ENCODE measurements at places on chromosomes 11 and 22.

DNA sequence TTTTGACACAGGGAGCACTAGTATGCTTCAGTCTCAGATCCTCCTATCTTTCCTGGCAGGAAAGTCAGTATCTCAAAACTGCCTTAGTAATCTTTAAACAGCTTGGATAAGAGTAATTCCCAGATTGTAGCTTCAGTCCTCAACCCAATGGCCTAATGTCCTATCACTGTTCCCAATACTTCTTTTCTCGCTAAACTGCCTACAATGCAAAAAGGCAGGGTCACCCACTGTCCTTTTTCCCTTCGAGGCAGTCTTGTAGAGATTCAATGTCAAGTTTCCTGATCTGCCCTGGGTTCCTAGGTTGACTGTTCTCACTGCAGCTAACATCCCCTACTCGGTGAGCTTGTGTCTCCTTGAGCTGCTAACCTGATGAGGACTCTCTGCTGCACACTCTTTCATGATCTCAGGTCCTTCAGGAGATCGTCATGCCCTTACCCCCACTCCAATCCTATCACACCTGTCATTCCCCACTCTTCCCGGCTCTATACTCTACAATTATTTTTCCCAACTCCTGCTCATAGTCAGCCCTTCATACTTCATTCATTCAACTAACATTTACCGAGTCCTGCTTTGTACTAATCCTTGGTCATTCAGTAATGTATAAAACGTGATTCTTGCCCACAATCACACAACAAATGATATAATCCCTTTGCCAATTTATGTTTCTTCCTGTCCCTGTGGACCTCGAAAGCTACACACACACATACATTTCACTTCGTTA, 904 bp downstream of the C2CD3 start:
- DNase-seq: no peak

DNA sequence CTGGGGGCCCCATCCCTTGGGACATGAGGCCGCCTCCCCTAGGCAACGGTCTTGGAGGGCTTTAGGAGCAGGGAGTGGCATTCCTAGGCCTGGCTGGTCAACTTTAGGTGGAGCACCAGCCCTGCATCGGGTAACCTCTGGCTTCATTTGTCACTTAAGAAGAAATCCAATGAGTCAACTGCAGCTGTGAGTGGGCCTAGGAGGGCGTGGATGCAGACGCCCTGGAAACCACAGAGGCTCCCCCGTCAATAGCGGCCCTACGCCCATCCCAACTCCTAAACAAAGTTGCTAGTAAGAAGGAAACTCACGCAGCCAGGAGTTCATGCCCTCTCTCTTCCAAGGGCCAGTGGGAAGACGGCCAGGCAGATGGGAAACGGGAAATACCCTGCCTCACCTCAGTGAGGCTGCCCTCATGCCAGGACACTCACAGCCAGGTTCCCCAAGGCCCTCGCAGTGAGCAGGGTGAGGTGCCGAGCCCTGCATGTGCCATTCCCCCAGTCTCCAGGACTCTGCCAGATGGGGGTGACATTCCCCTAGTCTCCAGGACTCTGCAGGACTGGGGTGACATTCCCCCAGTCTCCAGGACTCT, 20.8 kb downstream of the BID start:
- no peak for DNase-seq

DNA sequence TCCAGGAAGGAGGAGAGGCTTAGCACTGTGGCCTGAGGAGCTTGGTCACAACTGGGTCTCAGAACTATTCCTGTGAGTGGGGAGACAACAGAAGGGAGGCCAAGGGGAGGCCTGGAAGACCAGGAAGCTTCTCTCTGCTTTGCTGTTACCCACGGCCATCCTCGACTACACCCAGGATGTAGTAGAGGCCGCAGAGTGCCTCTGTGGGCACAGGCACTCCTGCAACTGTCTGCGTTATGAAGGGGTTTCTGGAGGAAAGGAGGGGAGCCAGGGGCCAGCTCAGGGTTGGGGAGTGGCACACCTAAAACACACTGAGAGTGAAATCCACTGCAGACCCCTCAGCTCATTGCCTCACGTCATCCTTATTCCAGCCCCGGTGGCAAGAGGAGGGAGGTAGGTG, 3.8 kb upstream of the MFRP start:
- DNase-seq: no peak

DNA sequence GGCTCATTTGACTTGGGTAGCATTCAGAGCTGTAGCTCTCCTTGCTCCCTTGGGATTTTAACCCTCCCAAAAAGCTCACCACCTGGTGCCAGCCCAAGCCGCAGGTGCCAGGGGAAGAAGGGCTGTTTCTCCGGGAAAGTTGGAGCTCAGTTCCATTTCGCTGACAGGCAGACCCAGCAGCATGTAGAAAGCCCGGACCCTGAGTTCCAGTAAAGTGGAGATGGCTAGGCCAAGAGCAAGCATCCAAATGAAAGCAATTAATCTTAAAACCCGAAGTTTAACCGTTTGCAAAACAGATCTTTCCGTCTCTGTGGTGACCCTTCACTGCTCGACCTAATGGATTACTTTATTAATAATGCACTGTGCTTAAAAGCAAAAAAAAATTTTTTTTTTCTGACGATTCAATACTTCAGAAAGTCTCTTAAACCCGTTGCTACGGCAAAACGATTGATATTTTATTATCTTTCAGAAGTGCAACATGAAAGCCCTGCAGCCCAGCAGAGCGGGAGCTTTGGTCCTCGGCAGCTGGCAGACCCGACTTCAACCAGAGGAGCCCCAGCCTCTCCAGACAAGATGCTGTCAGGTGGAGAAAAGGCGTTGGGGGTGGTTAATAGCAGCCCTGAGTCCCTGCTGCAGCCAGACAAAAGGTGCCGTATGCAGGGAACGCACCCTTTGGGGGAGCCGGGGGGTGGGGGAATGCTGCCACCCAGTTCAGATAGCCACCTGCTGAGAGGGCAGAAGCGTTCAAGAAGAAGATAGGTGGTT, 3.3 kb downstream of the LMO1 start:
- no peak for DNase-seq

DNA sequence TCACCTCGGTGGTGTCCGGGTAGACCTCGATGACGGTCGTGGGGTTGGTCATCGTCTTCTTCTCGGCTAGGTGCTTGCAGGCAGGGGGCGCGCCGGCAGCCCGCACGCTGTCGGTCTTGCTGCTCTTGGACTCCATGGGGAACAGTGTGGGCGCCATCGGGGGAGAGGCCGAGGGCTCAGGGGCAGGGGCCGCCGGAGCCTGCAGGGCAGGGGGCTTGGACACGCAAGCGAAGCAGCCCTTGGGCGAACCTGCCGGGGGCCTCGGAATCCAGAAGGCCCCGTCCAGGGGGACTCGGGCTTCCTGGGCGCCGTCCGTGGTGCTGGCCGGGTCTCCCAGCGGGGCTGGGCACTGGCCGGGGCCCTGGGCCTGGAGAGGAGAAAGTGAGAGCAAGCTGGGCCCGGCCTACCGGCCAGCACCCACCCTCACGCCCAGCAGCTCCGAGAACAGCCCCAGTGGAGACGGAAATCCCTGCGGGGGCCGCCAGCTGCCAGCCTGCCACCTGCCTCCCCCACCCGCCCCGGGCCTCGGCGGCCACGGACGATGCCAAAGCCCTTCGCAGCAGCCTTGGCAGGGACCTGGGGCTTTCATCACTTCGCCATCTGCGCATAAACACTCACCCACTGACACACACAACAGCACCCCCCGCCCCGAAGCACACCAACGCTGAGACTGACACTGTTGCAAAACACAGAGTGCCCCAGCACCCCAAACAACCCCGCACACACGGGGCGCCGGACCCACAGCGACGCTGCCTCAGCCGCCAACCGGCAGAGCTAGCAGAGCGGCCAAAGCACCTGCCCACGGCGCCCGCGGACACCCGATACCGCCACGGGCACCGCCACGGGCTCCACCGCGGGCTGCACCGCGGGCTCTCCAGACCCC, 2.4 kb downstream of the IFITM10 start:
- no peak for DNase-seq

- no peak for DNase-seq
These were observed 22.7 kb downstream of the EFCAB6 start for GRCh38 chr22:43789452-43789851.

- peak; percentile 55 for DNase-seq
These were observed 73.2 kb downstream of the CCDC81 start for GRCh38 chr11:86447763-86448480.

DNA sequence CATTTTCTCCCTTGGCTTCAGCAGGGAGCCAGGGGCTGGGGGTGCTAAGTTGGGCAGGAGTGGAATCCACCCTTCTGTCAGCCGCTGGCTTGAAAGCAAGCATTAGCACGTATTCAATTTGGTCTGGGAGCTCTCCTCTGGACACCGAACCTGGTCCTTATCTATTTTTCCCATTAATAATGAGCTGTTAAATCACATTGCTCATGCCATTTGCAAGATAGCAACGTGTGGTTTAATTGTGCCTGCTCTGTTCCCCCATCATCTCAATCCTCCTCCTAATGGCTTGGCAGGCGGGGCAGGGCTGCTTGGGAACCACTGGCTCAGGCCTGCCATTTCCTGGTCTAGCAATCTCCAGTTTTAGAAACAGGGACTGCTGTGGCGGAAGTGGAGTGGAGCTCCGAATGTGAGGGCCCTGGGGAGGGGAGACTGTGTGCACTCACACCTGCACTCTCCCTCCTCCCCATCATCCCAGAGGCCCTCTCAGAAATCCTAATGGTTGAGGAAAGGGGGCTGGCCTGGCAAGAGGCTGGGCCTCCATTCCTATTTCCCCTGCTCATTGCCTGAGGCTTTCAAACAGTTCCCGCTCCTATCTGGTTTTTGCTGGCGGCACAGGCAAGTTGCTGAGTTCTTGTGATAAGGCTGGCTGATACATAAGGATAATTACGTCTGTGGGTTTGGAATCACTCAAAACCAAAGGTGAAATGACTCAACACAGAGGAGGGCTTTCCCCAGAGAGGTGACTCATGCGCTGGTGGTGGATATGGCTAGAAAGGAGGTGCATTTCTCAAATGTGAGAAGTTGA, 201.2 kb upstream of the E2F8 start:
- DNase-seq: peak; percentile 76

DNA sequence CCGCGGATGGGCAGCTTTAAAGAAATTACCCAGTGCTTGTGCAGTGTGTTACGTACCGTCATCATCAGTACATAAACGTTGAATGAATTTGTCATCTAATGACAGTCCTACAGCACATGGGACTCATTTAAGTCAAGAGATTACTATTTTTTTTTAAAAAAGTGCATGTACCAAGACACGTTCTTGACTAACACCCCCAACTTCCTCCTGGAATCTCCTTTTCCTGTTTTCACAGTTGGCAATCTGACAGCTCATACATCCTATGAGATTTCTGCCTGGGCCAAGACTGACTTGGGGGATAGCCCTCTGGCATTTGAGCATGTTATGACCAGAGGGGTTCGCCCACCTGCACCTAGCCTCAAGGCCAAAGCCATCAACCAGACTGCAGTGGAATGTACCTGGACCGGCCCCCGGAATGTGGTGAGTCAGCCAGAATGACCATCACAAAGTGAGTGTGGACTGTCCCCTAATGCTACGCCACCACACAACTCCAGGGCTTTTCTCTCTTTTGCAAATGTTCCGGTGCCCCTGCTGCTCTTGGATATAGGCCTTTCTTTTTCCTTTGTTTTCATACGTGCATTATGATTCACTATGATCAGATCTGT, 162.0 kb upstream of the SORL1-AS1 start:
- no peak for DNase-seq

- DNase-seq: peak; percentile 52
These were observed 540 bp downstream of the ADM start for GRCh38 chr11:10305262-10305963.

DNA sequence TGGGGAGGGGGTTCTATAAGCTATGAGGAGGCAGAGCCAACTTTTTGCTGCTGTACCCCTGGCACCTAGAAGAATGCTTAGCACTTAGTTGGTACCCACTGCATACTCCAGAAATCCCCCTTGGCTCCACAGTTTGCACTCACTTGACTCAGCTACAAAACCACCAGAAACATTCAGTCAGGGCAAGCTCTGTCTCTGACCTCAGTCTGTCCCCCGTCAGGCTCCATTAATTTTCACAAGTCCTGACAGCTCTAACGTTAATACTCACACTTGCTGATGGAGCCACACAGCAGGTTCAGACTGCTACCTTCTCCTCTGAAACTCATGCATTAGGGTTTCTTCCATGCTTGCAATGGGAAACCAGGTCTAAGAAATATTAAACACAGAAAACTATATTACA, 81.7 kb downstream of the MPPED2 start:
- DNase-seq: no peak

DNA sequence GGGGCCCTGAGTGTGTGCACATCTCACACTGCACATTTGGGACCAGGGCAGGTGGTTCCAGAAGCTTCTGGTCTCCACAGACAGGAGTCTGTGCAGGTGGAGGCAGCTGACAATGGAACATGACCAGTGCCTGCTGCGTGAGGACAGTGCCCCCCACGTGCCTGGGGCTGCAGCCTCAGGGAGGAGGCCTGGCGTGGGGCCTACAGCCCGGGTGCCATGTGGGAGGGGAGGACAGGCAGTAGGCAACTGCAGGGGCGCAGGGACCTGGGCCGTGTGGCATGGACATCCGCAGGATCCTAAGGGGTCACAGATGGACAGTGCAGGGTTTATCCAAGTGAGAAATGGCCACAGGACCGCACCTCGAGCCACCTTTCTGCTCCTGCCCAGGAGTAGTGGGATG, 28.8 kb downstream of the TSPAN4 start:
- DNase-seq: no peak

DNA sequence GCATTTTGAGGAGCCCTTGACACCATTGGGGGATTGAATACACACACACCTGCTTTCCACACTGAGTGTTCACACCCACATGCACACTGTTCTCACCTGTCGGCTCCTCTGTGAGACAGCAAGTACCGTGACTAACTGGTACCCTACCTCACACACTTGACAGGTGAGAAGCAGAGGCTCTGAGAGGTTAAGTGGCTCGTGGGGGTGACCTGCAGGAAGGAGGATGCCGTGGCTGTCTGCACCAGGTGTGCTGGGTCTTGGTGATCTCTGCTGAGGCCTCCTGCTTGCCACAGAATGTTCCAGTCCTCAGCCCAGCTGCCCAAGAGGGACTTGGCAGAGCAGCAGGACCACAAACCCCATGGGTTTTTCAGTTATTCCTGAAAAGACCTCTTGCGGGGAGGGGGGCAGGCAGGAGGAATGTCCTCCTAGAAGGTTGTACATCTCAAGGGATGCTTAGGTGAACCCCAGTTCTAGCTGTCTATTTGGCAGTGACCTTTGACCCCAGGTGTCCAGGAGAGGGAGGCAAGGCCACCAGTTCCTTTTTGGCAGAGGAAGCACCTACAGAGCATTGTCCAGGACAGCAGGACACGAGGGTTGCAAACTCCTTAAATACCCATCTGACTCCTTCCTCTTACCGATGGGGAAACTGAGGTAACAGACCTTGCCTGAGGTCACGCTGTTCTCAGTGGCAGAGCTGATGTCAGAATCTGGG, 66.0 kb downstream of the SHISAL1 start:
- no peak for DNase-seq
